ENCODE measurements at places on chromosomes 4 and X. TPM values are rescaled to one million over a fixed set of nuclear protein-coding genes. Genes with fewer than 3 reads are reported as not detected.

- ATAC-seq: no peak
Measured at GRCh38 chrX:1196436-1196835, 16.0 kb downstream of the CRLF2 start.

DNA sequence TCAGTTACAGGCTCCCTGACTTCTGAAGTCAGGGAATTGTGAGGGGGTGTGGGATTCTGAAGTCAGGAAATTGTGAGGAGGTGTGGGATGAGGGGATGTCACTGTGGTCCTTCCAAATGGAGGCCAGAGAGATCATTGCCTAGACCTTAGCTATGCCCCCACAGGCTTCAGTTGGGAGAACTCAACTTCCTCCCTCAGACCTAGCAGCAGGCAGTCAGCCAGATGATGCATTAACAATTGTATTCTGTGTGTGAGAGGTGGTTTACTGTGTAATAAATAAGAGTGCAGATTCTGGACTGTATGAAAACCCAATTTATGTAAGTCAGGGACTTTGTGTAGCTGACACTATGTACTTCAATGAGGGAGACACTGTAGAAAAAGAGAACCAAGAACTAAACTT lies 65.7 kb downstream of the FREM3 start:
- no peak for ATAC-seq

GRCh38 chrX:16930392-16930791 lies 16.1 kb upstream of the REPS2 start:
- ATAC-seq: no peak

GRCh38 chr4:3818371-3818770 lies 52.2 kb downstream of the ADRA2C start:
- ATAC-seq: no peak

Gene RHOXF2B
- 0.47 TPM for total RNA-seq

Gene F8A2
- not detected for total RNA-seq
